Frontal cortex (tissue), 4 donors: ENCODE measurements at places on chromosomes 3 and 15. TPM values are rescaled to one million over a fixed set of nuclear protein-coding genes. Genes with fewer than 3 reads are reported as not detected.

GRCh38 chr3:55668359-55668758 lies 181.3 kb upstream of the WNT5A start:
- no peak for DNase-seq

DNA sequence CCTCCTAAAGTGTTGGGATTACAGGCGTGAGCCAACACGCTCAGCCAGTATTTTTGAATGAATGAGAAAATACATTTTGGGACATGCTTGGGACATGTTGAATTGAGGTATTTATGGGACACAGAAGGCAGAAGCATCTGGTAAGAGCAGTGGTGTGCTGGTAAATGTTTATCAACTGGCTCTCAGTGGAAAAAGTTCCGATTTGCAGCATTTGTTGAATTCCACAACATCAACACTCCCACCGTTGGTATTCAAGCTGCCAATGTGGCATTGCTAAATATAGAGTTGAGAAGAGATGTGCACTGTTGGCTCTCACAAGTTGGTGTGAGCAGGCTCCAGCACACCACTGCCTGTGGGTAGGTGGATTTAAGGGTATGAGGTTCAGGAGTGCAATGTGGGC lies 35.8 kb upstream of the LRRFIP2 start:
- DNase-seq, result no peak

DNA sequence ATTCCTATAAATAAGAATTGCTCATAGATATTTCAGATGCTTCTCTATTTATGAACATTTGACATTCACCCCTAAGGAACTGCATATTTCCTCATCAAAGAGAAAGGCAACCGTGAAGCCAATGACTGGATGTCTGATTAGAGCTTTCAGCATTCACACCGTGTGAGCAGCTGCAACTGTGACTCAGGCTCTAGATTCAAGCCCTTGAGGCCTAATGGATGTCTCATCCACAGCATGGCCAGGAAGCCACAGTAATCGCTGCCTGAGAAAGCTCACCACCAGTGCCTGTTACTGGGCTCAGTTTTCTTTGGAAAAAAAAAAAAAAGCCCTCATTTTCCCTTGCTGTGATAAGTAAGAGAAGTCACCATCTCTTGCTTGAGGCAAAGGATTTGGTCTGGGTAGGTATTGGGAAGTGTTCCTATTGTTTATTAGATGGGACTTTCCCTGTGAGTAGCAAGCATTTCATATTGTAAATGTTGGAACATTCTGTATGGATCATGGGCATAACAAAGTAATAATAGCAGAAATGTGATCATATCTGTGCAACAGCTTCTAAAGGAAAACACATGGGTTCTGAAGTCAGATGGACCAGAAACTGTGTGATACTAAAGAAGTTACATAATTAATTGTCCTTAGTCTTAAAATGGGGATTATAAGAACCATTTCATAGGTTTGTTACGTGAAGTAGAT lies 783.7 kb downstream of the AGBL1 start:
- no peak for DNase-seq

- DNase-seq, result no peak
Measured at GRCh38 chr3:45762647-45763302, 33.6 kb downstream of the SLC6A20 start.

GRCh38 chr3:170033489-170033888 lies 4.3 kb upstream of the GPR160 start:
- no peak for DNase-seq

- DNase-seq, result no peak
Measured at GRCh38 chr3:20846066-20846465, 660.1 kb upstream of the SGO1 start.

DNA sequence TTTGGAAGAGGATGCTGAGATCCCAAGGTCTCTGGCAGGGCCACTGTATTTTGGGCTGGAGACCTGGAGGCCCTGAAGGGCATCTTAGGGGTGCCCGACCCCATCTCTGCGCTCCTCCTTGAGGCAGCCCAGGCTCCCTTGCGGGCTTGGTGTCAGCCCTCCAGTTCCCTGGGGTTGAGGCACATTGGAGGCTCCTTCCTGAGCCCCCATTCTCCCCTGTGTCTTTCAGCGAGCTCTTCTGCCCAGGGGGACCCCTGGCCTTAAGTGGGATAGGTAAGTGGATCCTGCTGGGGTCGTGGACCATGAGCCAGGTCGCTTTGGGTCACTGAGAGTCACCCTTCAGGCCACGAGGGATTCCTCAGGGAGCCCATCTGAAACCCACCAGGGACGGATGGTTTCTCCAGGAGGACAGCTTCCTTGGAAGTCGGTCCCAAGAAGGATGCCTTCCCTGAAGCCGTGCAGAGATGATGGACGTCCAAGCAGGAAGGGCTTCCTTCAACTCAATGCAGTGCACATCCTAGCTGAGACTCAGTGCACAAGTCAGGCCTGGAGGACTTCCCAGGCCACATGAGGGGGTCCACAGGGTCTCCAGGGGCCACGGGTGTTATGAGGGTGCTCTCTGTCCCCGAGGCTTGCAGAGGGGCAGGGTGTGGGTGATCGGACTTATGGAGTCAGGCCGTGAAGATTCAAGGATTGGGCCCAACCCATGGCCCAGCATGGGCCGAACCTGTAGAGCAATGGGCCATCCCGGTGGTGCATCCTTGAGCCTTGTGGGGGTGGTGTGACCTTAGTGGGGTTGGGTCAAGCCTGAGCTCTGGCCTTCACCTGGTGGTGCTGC lies 224.3 kb downstream of the SNRPN start:
- DNase-seq, result no peak

- DNase-seq, result no peak
Measured at GRCh38 chr3:39531665-39532064, 64.2 kb downstream of the MOBP start.

DNA sequence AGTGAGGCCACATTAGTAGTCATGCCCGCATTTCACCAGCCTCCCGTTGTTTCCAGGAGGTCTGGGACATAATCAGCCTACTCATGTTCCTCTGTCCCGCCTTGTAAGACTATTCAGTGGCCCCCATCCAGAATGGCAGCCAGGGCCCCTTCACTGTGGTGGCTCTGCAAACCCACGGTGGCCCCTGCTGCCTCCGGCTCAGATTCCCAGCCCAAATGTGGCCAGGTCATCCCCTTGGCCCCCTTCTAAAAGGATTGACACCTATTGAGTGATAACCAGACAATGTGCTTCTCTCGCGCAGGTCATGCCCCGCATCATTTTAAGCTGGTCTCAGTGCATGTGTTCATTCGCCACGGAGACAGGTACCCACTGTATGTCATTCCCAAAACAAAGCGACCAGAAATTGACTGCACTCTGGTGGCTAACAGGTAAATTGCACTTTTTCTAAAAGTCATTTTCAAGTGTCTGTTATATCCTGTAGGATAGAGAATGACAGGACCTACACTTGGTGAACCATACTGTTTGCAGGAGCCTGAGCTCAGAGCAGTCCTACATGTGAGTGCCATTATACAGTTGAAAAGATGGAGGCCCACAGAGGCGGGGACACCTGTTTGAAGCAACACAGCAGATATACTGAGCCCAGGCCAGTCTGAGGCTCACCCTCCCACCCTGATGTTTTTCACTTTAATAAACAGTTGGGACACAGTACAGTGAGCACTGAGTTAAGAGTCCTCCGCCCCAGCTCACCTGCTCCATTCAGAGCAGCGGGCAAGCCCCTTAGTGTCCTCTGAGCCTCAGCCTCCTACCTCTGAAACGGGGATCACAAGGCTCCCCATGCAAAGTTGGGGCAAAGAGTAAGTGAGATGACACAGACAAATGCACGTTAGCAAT lies 47.7 kb downstream of the PXYLP1 start:
- no peak for DNase-seq

DNA sequence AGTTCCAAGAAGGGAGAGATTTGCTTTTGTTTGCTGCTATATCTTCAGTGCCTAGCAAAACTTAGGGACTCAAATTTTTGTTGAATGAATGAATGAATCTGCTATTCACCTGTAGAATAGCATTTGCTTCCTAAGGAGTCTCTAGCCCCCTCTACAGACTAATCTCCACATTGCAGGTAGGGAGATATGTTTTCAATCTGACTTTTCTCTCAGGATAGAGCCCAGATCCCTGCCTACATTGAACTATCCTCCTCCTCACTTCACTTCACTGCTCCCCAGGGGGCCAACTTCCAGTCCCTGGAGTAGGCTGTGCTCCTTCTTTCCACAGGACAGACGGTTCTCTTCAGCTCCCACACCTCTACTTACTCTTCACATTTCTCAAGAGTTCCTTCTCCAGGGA lies 81.9 kb upstream of the PTX3 start:
- no peak for DNase-seq

- no peak for DNase-seq
Measured at GRCh38 chr3:140521751-140522445, 156.0 kb upstream of the TRIM42 start.

DNA sequence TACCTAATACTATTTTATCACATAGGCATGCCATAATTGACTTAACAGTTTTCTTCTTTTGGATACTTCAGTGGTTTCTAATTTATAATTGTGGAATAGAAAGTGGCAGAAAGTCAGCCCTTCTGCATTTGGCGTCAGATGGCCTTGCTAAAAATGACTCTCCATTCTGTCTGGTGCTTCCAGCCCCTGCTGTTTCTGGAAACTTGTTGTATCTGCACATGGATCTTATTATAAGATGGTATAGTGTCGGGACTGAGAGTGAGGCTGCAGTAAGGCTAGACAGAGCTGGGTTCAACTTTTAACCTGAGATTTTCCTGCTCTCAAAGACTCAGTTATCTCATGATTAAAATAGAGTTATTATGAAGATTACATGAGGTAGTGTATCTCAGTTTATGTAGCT lies 74.8 kb upstream of the WDR72 start:
- no peak for DNase-seq

DNA sequence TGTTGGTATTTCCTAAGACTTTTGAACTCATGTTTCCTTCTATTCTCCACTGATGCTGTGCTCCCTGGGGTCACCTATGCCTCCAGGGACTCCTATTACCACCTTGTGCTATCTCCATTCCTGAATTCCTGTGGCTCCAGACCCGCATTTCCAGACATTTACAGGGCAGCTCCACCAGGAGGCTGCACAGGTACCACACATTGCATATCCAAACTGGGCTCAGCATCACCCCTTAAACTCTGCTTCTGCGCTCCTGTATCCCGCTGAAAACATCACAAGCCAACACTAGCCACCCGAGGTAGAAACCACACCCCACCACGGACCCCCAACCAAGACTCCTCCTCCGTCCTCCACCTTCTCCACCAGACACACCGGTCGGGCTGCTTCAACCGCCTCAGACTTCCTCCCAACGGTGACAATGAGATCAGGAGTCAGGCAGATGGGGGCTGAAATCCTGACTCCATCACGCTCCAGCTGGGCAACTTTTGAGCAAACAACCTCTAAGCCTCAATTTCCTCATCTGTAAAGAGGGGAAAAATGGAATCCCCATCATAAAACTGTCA lies 10.4 kb downstream of the TNK2 start:
- no peak for DNase-seq

DNA sequence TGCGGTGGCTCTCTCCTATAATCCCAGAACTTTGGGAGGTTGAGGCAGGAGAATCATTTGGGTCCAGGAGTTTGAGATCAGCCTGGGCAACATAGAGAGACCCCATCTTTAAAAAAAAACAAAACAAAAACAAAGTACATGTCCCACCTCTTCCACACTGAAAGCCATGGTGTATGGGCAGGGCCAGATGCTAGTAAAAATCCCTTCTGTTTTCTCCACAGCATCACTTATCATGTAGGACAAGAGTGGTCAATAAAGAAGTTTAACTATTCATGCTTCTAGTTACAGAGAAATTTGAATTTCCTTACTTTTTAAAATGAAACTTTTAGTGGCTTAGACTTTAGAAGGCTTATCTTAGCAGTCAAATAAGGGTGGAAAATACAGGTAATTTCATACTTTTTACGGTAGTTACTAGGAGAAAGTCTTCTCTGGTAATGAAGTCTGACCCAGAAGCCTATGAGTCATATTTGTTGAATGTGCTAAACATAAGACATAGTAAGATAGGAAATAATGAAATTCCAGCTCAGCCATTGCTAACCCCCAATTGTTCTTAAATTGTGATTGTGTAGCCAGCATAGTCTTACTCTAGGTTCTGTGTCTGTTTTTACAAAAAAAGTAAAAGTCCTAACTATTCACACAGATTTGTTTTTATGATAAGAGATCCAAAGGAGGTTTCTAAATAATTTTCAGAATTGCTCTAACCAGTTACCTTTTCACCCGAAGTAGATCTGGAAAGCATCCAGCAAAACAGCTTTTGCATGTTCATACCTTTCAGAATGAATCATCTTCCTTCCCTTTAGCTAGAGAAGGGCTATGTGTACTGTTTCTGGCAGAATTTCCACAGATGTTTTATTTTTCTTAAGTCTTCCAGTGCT lies 16.4 kb upstream of the ZNF609 start:
- DNase-seq, result no peak

GRCh38 chr15:57235873-57236272 lies 140.4 kb upstream of the CGNL1 start:
- no peak for DNase-seq

GRCh38 chr15:91908391-91908790 lies 54.9 kb downstream of the SLCO3A1 start:
- DNase-seq, result no peak

The NEO1 gene
- 156 TPM for total RNA-seq

The XCR1 gene
- total RNA-seq, result not detected

The BNC1 gene
- 0.41 TPM for total RNA-seq

The TTLL13 gene
- under 0.01 TPM for total RNA-seq

The COL6A6 gene
- 0.41 TPM for total RNA-seq

The SAMMSON gene
- not detected for total RNA-seq

The BSN gene
- 5.3 TPM for total RNA-seq

The MCF2L2 gene
- total RNA-seq, result 42.0 TPM

The MESP2 gene
- total RNA-seq, result not detected

The EBLN2 gene
- total RNA-seq, result 3.7 TPM

The C3orf22 gene
- total RNA-seq, result not detected
